ENCODE measurements at places on chromosomes 16 and 17.
A peak's percentile ranks its signal among the peaks of the same experiment; 100 is the strongest.

DNA sequence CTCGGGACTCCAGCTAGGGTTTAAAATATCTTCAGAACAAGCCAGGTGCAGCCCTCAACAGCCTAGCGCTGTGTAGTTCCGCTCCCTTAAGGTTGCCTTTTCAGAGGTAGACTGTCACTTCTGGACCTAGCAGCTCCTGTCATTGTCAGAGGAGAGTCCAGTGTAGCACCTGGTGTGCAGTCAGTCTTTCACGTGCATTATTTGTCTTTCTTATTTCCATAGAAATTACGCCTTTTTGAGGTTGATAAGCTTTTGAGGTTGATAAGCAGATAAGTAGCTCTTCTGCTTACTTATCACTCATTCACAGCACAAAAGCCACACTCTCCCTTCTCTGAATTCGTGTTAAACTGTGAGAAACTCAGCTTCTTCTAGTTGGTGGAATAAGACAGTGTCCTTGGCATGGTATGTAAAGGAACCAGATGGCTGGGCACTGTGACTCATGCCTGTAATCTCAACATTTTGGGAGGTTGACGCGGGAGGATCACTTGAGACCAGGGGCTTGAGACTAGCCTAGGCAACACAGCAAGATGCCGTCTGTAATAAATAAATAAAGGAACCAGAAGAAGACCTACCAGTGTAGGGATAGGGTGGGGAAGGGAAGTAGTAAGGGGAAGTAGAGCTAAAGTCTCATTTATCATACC is 10.2 kb downstream of the EEF2K start:
- no peak for DNase-seq

DNA sequence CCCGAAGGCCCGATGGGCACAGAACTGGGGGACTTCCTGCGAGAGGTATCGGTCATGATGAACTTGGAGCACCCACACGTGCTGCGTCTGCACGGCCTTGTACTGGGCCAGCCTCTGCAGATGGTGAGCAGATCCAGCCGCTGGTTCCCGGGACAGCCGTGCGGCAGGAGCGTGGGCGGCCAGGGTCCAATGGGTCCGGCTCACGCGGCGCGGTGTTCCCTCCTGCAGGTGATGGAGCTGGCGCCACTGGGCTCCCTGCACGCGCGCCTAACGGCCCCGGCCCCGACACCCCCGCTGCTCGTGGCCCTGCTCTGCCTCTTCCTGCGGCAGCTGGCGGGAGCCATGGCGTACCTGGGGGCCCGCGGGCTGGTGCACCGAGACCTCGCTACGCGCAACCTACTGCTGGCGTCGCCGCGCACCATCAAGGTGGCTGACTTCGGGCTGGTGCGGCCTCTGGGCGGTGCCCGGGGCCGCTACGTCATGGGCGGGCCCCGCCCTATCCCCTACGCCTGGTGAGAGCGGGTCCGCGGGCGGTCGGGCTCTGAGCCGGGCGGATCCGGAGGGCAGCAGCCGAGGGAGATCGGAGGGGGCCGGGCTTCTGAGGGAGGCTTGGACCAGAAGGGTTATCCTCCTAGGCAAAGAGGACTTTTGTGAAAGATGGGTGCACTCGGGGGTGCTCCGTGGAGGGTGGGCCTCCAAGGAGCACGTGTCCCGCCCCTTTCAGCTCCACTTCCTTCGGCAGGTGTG is 3.0 kb downstream of the TNK1 start:
- DNase-seq: no peak

DNA sequence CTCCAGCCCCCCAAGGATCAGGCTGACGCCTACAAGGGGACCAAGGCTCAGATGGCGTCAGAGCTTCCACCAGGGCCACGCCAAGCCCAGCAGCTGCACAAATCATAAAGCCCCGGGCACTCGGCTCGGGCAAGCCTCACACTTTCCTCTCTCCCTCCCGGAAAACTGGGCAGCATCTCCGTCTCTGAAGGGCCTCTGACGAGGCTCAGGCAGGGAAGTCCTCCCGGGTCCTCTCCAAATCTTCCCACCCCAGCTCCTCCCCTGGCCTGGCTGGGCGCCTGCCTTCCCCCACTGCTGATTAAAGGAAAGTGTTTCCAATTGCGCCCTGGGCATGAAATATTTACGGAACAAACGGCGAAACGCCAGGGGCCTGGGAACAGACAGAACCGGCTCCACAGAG is 38.5 kb downstream of the PIEZO1 start:
- DNase-seq: no peak

- no peak for DNase-seq
These were observed 388 bp downstream of the RHBDL3 start for GRCh38 chr17:32266051-32266388.

DNA sequence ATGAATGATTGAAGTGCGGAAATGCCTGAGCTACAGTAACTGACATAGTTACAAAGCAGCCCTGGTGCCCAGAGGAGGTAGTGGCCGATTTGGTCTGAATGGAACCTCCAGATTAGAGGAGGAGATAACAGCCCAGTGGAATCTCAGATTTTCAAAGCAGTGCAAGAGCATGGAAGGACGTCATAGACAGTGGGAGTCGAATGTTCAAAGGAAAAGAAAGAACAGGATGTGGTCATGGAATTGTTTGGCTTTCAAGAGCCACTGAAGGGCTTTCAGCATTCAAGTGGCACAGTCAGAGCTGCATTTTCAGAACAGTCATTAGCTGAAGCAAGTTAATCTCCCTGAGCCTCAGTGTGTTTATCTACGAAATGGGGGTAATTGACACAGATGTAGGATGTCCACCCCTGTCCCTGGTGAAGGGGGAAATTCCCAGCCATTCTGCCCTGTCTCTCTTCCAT is 104.6 kb upstream of the CACNG3 start:
- no peak for DNase-seq

- DNase-seq: no peak
These were observed 176.2 kb downstream of the SNX29 start for GRCh38 chr16:12152740-12153139.

GRCh38 chr17:63918305-63918704 is 334 bp downstream of the GH1 start:
- DNase-seq: no peak

- DNase-seq: no peak
These were observed 6.8 kb downstream of the PCTP start for GRCh38 chr17:55757659-55758058.

- DNase-seq: no peak
These were observed 8.2 kb upstream of the EIF1 start for GRCh38 chr17:41680426-41681040.

GRCh38 chr16:17162560-17162959 is 308.2 kb downstream of the XYLT1 start:
- no peak for DNase-seq

DNA sequence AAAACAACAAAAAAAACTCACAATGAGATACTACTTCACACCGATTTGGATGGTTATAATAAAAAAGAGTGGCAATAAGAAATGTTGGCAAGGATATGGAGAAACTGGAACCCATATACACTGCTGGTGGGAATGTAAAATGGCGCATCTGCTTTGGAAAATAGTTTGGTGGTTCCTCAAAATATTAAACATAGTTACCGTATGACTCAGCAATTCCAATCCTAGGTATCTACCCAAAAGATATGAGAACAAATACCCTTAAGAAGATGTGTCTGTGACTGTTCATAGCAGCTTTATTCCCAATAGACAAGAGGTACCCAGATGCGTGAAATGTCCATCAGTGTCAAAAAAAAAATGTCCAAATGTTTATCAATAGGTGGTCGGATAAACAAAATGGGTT is 7.2 kb downstream of the CPPED1 start:
- DNase-seq: no peak

GRCh38 chr17:1202291-1202690 is 22.5 kb upstream of the ABR start:
- DNase-seq: no peak

GRCh38 chr17:40024901-40025300 is 9.7 kb downstream of the CSF3 start:
- no peak for DNase-seq

GRCh38 chr17:81148986-81149533 is 16.2 kb upstream of the PVALEF start:
- no peak for DNase-seq

- DNase-seq: no peak
These were observed 16.3 kb upstream of the CDH15 start for GRCh38 chr16:89155184-89155679.

GRCh38 chr17:78127239-78127887 is 1.2 kb downstream of the TMC6 start:
- no peak for DNase-seq

- no peak for DNase-seq
These were observed 6.0 kb downstream of the DDX19B start for GRCh38 chr16:70304892-70305448.

- DNase-seq: peak; percentile 98
These were observed 2.8 kb downstream of the KDM6B start for GRCh38 chr17:7836596-7837407.

- DNase-seq: no peak
These were observed 24.5 kb downstream of the GPR142 start for GRCh38 chr17:74391771-74392170.

DNA sequence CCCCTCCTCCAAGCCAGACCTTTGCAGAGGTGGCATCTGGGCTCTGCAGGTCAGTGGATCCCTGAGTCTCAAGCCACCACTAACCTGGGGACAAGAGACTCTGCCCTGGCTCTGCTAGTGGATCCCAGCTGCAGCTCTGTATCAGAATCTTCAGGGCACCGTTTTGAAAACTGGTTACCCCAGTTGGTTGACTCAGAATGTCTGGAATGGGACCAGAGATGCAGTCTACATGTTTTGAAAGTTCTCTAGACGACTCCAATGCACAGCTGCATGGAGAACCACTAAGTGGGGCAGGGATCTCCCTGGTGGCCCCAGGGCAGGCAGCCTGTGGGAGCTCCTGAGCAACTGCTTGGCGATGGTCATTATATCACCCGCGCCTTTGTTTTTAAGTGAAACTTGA is 34.1 kb upstream of the ADORA2B start:
- DNase-seq: no peak

DNA sequence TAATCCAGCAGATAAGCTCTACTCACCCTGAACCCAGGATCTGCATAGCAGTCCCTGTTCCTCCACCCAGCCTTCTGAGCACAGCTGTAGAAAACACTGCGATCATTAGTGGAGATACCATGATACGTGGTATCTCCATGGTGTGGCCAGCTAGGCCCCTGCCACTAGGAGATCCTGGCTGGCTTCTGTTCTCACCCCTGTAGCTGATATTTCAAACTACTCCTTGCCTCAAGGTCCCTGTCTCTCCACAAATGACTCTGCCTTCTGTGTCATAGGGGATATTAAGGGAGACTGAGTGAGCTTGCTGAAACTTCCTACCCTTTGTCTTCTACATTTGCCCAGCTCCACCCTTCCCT is 44.3 kb downstream of the ERN1 start:
- DNase-seq: no peak

GRCh38 chr17:77214743-77215142 is 74.0 kb downstream of the SEC14L1 start:
- peak; percentile 89 for DNase-seq

DNA sequence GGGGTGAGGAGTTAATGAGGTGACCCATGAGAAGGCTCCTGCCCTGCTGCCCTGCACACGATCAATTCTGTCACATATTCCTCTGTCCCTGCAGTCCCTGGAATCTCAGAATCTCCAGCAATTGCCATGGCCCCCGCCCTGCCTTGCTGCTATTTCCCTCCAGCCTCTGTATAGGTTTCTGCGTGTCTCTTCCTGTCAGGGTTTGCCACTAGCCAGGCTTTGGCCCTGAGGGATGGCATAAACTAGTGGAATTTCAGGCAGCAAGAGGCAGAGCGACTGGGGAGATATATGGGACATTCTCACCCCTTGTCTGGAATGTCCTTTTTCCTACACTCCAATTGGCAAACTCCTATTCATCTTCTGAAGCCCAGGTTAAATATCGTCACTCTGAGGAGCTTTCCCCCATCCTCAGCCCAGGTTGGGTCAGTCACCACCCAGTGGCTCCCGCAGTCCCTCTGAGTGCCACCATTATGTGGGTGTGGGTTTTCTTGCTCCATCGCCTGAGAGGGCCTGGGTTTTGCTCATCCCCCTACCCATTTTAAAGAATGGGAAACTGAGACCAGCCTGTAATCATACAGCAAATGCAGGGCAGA is 15.5 kb upstream of the NATD1 start:
- DNase-seq: no peak

GRCh38 chr17:66304304-66305174 is 2.1 kb downstream of the PRKCA start:
- no peak for DNase-seq

- no peak for DNase-seq
These were observed 276.8 kb downstream of the SEC14L1 start for GRCh38 chr17:77417575-77417974.

- DNase-seq: no peak
These were observed 64.5 kb downstream of the SRCIN1 start for GRCh38 chr17:38541281-38541680.

DNA sequence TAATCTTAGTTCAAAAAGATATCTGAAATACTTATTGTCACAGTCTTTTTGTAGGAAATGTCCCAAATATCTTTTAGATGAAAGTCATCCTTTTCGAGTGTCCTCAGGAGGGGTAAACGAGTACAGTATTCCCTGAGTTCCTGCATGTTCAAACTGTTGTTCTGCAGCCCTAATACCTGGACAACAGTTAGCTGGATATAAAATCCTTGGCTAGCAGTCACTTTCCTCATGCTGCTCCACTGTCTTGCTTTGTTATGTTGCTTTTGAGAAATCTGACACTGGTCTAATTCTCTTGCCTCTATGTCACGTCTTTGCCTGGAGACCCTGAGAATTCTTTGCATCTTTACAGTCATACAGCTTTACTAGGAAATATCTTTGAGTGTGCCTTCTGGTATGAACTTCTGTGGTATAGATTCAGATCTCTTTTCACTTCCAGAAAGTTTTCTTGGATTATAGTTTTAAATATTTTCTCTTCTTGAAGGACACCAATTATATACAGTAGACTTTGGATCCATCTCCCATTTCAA is 9.5 kb downstream of the MBTD1 start:
- DNase-seq: no peak

DNA sequence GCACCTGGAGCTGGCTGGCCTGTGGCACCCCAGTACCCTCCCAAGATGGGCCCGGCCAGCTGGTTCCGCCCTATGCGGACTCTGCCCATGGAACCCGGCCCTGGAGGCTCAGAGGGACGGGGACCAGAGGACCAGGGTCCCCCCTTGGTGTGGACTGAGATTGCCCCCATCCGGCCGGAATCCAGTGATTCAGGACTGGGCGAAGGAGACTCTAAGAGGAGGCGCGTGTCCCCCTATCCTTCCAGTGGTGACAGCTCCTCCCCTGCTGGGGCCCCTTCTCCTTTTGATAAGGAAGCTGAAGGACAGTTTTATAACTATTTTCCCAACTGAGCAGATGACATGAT is 12.0 kb downstream of the TBX21 start:
- no peak for DNase-seq

- no peak for DNase-seq
These were observed 5.5 kb upstream of the SRL start for GRCh38 chr16:4247460-4247784.

GRCh38 chr17:78737332-78737731 is 44.7 kb downstream of the CYTH1 start:
- DNase-seq: no peak

GRCh38 chr16:27723711-27724481 is 174.0 kb downstream of the KATNIP start:
- peak; percentile 84 for DNase-seq

DNA sequence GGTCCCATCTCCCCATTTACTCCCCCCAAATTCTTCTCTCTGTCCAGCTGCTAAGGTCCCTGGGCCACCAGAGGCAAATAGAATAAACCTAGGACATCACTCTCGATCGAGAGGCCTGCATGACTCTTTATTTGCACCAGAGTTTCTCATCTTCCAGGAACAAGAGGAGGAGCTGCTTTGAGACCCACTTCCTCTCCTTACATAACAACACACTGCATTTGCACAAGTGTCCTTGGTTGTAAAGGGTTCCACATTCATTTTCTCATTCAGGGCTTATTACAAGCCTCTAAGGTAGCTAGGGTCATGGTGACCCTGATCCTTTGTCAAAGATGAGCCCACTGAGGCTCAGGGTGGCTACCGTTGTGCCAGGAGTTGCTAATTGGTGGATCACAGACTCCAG is 38.1 kb upstream of the RHOT1 start:
- DNase-seq: no peak
